ENCODE measurements at places on chromosomes 11 and 22. TPM values are rescaled to one million over a fixed set of nuclear protein-coding genes. Genes with fewer than 3 reads are reported as not detected.

- DNase-seq, result no peak
These were observed 84.7 kb downstream of the FAM76B start for GRCh38 chr11:95704865-95705264.

GRCh38 chr22:17592201-17592600 is 28.9 kb downstream of the SLC25A18 start:
- DNase-seq, result no peak

DNA sequence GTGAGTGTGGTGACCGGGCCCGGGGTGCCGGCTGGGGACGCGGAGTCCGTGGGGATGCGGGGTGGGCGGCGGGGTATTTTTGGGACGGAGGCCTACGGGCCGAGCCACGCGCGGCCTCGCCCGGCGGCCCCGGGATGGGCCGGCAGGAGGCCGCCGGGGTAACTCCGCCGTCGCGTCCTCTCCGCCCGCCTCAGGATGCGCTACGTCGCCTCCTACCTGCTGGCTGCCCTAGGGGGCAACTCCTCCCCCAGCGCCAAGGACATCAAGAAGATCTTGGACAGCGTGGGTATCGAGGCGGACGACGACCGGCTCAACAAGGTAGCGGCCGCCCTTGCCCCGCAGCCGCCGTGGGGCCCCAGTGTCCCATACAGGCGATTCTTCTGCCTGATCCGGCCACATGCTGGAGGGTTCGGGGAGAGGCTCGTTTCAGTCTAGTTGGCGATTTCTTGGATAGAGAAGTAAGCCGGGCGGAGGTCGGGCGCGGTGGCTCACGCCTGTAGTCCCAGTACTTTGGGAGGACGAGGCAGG is 337 bp downstream of the RPLP2 start:
- DNase-seq, result no peak

BTBD18 gene
- not detected for total RNA-seq

MMP12 gene
- not detected for total RNA-seq

DNA sequence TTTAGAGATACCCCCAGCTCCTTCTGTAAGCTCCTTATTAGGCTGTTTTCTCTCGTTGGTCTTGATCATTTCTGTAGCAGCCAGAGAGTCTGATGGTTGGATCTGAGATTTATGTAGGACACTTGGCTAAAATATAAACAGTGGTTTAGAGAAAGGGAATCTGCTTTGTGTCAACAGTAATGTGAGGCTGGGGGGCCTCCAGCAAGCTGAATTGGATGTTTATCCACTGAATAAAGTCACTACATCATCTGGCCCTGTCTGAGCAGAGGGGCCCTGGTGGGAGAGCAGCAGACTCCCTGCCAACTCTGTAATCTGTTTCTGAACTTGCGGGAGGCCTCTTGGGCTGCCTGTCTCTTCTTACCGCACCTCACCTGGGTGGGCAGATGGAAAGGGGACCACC is 328.5 kb upstream of the PLET1 start:
- DNase-seq, result no peak

GRCh38 chr11:46198245-46199240 is 77.3 kb upstream of the PHF21A start:
- DNase-seq, result no peak

NLRP14 gene
- 0.08 TPM for total RNA-seq

GRCh38 chr11:1255151-1255550 is 32.3 kb downstream of the MUC5B start:
- no peak for DNase-seq

DNA sequence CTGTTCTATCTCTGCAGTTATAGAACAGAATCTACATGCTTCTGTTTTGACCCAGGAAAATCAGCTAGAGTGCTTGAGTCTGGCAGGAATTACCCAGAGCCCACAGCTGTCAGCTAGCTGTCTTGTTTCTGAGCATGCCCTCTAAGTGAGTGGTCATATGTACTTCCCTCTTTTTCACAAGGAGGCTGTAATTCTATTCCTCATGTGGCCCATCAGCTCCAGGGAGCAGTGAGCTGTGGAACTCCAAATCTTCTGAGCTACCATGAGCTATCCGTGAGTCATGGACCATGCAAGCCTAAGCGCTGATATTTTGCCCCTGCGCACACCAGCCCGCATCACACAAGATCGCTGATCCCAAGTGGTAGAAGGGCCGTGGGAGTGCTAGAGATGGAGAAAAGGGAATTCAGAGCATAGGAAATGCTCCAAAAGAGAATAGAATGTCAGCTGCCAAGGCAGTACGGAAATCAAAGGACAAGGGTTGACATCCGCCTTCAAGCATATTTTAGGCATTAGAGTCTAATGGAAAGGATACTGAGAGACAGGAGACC is 5.4 kb downstream of the FJX1 start:
- no peak for DNase-seq

FAM76B gene
- 43.7 TPM for total RNA-seq

POU2AF2 gene
- total RNA-seq, result not detected

GRCh38 chr11:88300888-88301487 is 36.5 kb downstream of the CTSC start:
- DNase-seq, result no peak

KCNJ1 gene
- not detected for total RNA-seq
